NCI-H1417 (cell line): ENCODE measurements at places on chromosomes 12 and 14.
A peak's percentile ranks its signal among the peaks of the same experiment; 100 is the strongest.

DNA sequence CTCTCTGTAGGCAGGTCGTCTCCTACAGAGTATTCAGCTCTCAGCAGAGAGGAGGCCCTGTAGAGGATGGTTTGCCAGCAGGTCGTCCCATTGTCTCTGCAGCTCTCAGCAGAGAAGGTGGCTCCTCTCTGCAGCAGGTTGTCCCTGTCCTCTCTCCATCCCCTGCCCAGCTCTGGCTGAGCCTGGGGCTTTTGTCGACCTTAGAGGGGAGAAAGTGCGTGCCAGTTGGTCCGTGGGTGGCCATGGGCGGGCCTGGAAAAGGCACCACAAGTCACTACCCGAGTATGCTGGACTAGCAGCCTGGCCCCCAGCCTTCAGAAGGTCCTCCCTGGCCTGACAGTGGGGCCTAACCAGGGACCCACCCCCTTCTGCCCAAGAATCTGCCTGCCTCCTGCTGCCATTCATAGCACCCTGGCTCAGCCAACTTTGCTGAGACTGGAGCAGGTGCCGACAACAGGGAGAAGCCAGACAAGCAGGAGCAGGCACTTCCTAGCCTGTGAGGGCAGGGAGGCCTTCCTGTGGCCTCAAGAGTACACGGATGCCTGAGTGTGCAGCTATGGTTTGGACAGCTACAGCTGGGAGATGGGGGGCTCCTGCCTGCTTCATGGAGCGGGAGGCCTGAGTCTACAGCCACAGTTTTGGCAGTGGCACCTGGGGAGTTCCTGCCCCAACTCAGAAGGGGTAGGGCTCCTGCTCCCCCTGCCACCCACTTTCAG, 59.7 kb upstream of the KCNH3 start:
- DNase-seq, result no peak

GRCh38 chr12:12821975-12822374, 8.8 kb downstream of the DDX47 start:
- DNase-seq, result no peak

DNA sequence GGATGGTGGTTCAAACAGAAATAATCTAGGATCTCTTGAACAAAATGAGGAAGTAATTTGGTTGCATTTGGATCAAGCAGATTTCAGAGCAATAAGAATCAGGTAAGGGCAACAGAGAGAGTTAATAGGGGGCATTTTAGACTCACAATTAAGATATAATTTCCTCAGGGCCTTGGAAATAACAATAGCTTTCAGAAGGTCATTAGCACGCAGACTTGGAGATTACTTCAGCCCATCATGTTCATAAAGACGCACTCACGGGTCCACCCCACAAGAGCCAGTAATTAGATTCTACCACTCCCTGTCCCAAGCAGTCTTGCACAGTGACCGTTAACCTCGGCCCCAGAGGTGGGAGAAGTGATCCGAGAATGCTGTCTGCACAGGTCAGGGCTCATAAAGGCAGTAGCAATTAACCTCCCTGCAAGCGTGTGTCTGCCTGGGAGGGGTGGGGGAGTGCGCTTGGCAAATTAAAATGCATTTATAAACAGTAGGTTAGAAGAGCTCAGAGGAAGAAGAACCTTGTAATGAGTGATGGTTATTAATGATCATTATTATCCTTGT, 125.7 kb upstream of the CCDC196 start:
- DNase-seq, result no peak

DNA sequence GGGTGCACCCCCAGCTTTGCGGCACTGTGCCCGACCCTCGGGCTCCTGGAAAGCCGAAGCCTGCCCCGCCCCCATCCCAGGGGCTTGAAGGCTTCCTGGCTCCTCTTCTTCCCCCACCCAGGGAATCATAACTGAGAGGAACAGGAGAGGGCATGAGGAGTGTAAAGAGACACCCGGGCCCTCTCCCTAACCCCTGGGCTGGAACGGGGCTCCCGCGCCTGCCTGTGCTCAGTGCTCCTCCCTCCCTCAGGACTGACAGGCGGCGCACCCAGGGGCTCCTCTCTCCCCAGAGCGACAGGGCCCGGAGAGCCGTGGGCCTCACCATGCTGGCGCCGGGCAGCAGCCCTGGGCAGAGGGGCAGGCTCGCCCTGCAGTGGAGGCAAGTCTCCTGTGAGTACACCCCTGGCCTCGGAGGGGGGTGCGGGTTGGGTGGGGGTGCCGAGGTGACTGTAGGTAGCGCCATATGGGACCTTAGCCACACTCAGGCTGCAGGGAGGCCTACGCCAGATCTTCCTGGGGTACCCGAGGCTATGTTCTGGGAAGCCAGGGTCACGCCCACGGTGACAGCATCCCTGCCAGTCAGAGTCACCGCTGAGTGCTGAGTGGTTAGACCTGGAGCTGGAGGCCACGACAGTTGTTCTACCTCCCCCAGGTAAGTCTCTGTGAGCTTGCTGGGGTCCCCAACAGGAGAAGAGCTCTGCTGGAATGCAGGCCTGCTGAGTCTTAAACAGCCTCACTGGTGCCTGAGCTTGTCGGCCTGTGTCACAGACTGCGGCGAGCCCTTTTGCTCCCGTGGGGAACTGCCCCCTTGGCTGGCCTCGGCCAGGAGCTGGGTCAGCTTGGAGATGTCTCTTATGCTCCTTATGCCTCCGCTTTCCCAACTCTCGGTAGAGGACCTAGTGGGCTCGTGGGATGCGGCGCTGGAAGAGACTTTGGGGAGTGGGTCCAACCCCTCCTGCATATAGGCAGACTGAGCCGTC, 7.8 kb downstream of the LRTM2 start:
- DNase-seq, result no peak

DNA sequence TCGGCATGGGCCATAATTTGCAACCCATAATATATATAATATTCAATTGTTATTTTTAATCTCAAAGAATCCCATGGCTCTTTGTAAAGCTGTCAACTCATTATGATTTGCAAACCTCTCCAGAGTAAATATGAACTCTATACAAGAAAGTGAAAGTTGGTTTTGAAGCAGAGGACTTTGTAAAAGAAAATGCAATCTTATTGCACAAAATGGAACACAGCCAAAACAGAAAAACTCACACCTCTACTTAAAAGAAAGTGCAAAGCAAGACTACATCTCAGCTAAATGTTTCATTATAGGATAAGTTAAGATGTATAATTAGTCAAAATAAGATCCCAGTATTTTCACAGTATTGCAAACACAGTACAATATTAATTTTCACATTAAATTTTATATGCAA, 111.2 kb upstream of the FLRT2 start:
- DNase-seq, result no peak

GRCh38 chr12:110697236-110697635, 8.3 kb upstream of the HVCN1 start:
- DNase-seq, result no peak

DNA sequence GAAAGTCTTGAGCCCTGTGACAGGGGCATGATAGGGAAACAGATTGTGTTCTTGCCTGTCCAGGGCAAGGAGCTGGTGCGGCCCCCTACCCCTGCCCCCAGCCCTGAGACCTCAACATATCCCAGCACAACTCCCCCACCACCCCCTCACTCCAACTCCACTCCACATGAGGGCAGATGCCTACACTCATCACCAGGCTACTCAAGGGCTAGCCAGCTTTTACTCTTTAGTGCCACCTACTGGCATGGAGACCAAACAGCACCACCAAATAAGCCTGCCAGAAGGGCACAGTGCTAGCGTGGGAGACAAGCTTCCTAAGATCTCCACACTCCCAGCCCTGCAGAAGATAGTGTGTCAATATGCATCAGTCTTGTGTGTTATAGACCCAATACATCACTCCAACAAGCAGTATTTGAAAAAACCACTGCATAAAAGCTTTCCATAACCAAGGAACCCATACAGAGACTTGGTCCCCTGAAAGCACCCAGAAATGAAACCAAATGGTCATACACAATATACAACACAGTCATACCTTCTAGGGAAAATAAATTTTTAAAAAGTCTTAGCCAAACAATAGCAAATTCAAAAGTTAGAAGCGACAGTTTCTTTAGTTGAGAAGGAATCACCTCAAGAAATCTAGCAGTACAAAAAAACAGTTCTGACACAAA, 154.4 kb downstream of the KCNK10 start:
- DNase-seq, result peak; percentile 33

GRCh38 chr14:60301685-60302084, 52.7 kb downstream of the PPM1A start:
- no peak for DNase-seq

- no peak for DNase-seq
Measured at GRCh38 chr12:112004041-112004440, 8.9 kb downstream of the TMEM116 start.

- no peak for DNase-seq
Measured at GRCh38 chr14:104573930-104574329, 5.6 kb upstream of the C14orf180 start.

DNA sequence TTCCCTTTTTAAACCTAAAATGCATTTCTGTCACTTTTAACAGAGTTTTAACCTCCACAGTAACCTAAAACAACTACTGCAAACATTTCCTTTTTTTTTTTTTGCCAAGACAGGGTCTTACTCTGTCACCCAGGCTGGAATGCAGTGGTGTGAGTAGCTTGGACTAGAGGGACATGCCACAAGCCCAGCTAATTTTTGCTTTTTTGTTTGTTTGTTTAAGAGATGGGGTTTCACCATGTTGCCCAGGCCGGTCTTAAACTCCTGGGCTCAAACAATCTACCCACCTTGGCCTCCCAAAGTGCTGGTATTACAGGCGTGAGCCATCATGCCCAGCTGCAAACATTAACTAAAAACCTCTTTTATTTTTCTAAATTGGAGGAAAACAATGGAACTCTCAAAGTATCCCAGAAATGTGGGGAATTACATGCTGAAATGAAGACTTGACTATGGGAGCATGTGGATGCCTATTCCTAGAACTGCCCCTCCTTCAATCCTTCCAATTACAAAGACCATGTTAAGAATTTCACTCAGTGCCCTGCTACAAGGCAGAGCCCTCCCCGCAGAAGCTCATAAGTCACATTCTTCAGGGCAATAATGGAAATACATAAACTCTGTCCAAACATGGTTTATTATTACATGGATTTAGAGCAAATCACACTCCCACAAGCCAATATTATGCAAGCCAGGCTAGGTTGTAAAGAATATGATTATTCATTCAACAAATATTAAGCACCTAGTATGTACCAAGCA, 66.9 kb downstream of the C12orf56 start:
- DNase-seq, result no peak

DNA sequence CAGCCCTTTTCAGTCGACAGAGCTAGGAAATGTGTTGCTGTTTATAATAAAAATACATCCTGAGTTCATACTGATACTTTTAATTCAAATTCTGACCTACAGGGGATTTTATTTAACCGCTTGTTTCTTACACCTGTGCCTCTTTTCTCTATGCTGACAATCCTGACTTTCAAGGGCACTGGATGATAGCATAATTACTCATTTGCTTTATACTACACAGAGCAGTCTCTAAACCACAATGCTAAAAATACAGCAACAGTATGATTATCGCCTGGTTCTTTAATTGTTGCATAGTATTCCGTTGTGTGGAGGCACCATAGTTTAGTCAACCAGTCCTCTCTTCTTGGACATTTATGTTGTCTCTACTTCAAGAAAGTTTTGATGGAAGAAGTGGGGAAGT, 372.9 kb downstream of the DPF3 start:
- DNase-seq, result no peak

- peak; percentile 64 for DNase-seq
Measured at GRCh38 chr14:105281371-105282097, 19.3 kb downstream of the BRF1 start.

DNA sequence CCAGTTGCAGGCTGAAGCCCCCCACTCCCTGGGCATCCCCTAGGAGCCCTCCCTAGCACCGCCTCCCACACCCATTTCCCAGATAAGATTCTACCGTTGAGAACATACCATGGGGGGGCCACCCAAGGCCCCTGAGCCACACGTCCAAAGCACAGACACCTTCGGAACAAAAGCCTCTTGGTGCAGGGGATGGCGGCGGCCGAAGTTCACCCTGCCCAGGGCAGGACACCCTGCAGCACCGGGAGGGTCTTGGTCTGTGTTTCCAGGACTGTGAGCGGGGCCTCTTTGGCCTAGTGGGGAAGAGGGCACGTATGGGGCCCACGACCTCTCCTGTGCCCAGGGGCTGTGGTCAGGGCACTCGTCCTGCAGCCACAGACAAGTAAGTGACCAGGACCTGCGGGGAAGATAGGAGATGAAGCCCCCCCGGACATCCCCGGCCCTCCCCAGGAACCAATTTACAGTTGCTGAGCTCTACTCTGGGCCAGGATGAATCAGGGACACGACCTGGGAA, 154.3 kb upstream of the C14orf180 start:
- DNase-seq, result no peak

- no peak for DNase-seq
Measured at GRCh38 chr12:75848961-75849360, 182.6 kb downstream of the PHLDA1 start.

- no peak for DNase-seq
Measured at GRCh38 chr14:80535171-80535570, 323.9 kb upstream of the DIO2 start.

GRCh38 chr12:123898673-123899072, 74.0 kb downstream of the CCDC92 start:
- DNase-seq, result no peak

GRCh38 chr12:6292606-6293005, 17.9 kb upstream of the PLEKHG6 start:
- no peak for DNase-seq

DNA sequence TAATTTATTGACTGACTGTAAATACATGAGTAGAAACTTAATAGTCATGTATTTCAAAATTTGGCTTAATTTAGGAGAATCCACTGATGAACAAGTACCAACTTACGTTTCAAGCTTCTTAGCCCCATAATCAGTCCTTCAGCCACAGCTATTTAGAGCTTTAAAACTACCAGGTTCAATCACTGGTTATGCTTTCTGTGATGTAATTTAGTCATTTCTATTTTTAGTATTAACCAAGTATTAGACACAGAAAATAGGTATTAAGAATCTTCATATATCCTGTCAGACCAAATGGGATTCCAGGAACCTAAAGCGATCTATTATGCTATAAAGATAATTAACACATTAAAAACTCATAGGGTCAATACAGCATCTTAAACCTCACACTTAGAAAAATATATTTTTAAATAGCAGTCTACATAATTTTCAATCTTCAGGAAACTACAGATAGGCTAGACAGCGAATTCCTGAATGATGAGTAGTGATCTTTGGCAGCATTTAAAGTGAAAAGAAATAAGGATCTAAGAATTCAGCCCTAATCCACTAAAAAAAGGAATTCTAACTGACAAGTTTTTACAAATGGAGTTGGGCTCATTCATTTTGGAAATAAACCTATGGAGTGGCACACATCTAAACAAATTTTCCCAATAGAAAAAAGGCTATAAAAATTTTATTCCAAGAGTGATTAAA, 51.5 kb downstream of the ZC3H14 start:
- no peak for DNase-seq
